ENCODE measurements at places on chromosomes 4 and X. TPM values are rescaled to one million over a fixed set of nuclear protein-coding genes. Genes with fewer than 3 reads are reported as not detected.
A peak's percentile ranks its signal among the peaks of the same experiment; 100 is the strongest.

- DNase-seq = no peak
Observed at GRCh38 chrX:126785539-126785938, 34.0 kb upstream of the PRR32 start.

RHOXF1 gene
- polyA plus RNA-seq = not detected

PKD2 gene
- 65.1 TPM for polyA plus RNA-seq

DNA sequence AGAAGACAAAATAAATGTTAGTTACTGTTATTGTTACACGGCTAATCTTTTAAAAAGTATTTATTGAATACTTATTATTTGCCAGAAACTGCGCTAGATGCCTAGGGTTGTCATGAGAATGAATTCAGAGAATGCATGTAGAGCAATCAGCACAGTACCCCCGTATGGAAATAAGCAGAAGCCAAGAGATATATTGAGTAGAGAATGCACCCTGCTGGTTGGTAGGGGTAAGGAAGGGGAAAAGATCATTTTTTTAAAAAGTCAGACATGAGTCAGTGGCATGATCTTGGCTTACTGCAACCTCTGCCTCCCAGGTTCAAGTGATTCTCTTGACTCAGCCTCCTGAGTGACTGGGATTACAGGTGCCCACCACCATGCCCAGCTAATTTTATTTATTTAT is 13.1 kb upstream of the DRP2 start:
- DNase-seq = no peak

CT47B1 gene
- not detected for polyA plus RNA-seq

DNA sequence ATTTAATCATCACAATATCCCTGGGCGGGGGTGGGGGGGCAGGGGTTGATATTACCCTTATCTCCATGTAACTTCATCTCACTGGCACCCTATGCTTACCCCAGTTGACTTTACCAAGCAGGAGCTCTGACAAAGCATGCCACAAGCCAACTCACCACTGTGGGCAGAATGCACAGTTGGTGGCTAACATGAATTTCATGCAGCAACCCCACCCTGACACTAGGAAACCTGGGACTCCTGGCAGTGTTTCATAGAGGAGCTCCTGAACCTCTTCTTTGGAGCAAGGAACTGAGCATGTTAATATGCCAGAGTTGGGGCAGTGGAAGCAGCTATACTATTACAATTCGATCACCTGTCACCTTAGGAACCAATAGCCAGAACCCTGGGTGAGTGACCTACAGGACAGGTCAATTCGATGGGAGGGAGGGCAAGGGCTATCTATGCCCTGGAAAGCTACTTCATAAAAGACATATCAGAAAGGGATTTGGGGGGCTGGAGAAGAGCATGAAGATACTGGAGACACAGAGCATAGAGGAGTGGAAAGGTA is 97.2 kb upstream of the ACSL4 start:
- DNase-seq = no peak

DNA sequence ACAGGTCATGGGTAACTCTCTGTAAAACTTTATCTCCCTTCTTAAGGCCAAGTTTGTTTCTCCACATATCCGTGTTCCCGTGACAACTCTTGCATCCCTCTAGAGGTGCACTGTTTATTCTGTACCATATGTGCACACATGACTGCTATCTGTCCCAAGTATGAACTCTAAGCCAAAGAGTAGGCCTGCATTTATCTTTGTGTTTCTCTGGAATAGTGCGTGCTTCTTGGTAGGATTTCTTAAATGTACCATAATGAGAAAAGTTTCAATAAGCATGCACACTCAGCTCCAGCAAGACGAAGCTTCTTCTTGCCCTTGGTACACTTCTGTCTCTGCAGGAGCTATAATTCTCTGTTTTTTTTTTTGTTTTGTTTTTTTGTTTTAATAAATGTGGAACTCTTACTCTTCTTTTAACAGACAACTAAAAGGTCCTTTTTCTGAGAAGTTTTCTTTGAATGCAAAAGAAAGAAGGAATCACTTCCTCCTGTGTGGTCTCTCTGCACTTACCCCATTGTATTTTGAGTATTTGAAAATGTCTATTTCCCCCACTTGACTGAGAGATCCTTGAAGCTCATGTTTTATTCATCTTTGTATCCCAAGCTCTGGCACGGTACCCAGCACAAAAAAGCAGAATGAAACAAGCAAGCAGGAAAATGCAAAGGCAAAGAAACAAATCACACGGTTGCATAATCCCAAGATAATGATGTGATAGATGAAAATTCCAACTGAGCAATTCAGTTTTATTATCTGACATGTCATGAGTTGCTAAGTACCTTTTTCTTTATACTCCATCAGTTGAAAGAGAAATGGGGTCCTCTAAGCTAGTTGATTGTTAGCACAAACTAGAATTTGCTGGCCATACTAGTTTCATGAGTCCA is 521.9 kb upstream of the BOD1L1 start:
- DNase-seq = no peak

DOK7 gene
- not detected for polyA plus RNA-seq

CLNK gene
- not detected for polyA plus RNA-seq

- no peak for DNase-seq
Observed at GRCh38 chr4:102994803-102995202, 24.7 kb downstream of the SLC9B1 start.

TAB3 gene
- 11.4 TPM for polyA plus RNA-seq

GRCh38 chr4:1628892-1629698 is 55.0 kb downstream of the FAM53A start:
- no peak for DNase-seq

MAPK10 gene
- 16.3 TPM for polyA plus RNA-seq

DNA sequence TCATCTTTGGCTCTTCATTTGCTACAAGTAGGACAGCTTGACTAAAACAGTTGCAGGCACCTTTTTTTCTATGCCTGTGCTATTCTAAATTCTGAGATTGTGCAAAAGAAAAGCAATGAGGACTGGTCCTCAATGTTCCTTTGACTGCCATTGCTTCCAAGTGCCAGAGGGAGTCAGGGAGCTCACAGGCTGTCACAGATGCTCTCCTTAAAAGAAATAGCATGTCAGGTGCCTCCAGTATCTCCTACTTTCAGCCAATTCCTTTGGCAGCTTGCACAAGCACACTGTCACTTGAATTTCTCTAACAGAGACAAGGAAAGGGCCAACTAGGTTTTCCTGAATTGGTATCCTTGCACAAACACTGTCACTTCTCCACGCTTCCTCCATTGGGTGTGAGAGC is 228.2 kb downstream of the ADGRA3 start:
- DNase-seq = no peak

DNA sequence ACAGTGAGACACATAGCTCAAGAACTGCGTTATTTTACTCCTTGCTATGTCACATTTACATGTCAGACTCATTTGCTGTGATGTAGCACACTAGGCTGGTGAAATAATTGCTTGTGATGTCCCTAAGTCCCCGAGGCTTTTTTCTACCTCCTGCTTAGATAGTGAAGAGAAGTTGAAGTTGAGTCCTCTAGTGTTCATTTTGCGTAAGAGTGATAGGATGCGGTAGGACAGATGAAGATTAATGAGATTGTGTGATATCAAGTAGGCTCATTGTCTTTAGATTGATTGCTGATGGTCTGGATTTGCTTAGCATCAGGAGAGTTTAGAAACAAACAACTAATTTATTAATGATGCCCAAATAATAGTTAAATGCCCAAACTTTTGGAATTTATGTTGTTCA is 173.6 kb upstream of the NUDT6 start:
- no peak for DNase-seq

MOSPD2 gene
- 26.4 TPM for polyA plus RNA-seq

GRCh38 chr4:73139991-73140390 is 70.5 kb upstream of the COX18 start:
- no peak for DNase-seq

DNA sequence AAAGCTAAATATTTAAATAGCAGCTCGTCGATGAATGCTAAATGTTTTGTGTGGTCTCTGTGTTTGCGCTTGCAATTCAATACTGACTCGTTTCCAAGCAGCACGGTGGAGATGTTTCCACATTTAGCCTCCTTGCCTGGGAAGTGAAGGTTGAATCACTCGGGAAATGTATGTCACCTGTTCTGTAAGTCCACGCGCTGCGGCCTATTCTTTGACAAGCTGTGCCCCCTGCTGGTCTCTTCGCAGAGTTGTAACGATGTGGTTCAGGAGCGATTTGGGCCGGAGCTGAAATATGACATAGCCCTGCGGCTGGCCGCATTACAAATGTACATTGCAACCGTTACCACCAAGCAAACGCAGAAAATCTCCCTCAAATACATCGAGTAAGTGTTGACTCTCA is 89.6 kb upstream of the PRPS2 start:
- peak; percentile 52 for DNase-seq

Measured in AG04450 (cell line).